ENCODE measurements at places on chromosomes 3 and 15.
A peak's percentile ranks its signal among the peaks of the same experiment; 100 is the strongest.

- DNase-seq, result no peak
These were observed 174.8 kb upstream of the BHLHE40 start for GRCh38 chr3:4804161-4805058.

DNA sequence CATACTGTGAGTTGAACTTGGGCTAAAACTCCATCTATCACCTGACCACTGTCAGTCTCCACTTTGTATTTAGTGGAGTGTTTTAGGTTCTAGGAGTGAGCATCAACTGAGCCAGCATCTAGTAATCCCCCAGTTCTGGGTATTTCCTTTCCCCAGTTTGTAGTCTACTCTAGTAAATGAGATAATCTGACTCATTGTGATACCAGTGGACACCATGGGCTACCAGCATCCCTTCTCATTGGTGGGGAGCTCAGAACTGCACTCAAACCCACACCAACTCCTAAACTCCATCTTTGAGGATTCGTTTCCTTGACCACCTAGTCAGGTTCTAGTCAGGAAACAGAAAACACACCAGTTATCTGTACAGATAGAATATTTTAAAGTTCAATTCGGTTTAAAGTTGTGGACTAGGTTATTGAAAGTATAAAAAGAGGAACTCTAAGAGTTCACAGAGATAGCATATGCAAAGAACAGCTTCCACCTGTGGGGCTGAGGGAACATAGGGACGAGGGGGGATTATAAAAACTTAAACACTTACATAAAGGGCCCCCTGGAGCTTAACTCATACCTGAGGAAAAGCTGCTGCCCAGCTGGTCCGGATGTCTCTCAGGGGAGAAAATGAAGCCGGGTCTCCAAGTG, 36.0 kb downstream of the LEO1 start:
- no peak for DNase-seq

DNA sequence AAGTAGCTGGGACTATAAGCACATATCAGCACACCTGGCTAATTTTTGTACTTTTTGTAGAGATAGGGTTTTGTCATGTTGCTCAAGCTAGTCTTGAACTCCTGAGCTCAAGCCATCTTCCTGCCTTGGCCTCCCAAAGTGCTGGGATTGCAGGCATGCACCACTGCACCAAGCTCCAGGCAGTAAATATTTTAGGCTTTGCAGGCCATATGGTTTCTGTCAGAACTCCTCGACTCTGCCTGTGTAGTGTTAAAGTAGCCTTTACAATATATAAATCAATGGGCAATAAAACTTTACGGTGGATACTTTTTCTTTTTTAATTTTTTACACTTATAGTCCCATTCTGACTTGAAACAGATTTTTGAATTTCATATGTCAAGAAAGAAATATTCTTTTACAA, 41.6 kb downstream of the DAG1 start:
- peak; percentile 74 for DNase-seq

DNA sequence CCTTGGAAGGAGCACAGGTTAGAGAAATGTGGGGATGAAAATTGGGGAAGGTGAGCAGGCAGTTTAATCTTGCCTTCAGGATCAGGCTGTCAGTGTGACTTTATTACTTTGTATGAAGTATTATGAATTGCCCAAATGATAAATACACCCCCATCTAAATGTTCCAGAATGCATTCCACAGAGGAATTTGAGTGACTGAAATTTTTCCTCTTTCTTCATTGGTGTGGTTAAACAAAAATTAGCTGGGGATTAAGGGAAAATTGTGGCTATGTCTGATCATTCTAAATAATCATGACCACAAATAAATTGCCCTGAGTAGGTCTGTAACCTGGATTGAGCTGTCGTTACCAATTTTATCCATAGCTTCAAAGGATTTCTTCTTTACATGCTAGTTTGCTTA, 33.5 kb downstream of the FAM98B start:
- no peak for DNase-seq

GRCh38 chr3:190514413-190515153, 698 bp downstream of the IL1RAP start:
- DNase-seq, result peak; percentile 24

- DNase-seq, result no peak
These were observed 68.2 kb downstream of the DENND4A start for GRCh38 chr15:65723876-65724275.

- no peak for DNase-seq
These were observed 182.8 kb upstream of the TOPAZ1 start for GRCh38 chr3:44058868-44059203.

- DNase-seq, result no peak
These were observed 9.4 kb upstream of the P2RY12 start for GRCh38 chr3:151393941-151394340.

- no peak for DNase-seq
These were observed 28.3 kb downstream of the MELTF start for GRCh38 chr3:197001106-197001971.

- no peak for DNase-seq
These were observed 435.4 kb upstream of the GOLIM4 start for GRCh38 chr3:168531116-168531515.

- no peak for DNase-seq
These were observed 8.2 kb downstream of the SLC6A6 start for GRCh38 chr3:14410503-14411165.

DNA sequence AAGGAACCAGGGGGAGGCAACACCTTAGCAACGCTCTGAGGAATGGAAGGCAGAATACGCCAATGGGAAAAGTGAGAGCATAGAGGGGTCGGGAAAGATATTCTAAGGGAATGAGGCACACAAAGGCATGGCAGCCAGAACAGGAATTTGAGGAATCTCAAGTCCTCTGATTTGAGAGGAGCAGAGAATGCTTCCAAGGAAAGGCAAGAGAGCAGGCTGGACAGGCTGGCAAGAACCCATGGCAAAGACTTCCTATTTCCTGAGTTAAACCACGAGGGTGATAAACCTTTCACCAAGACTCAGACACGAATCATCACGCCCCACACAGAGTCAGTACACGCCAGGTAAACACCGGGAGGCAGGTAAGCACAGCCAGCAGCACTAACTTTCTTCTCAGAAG, 109.8 kb downstream of the IGF2BP2 start:
- DNase-seq, result no peak

GRCh38 chr3:17911986-17912760, 169.7 kb upstream of the TBC1D5 start:
- DNase-seq, result no peak

DNA sequence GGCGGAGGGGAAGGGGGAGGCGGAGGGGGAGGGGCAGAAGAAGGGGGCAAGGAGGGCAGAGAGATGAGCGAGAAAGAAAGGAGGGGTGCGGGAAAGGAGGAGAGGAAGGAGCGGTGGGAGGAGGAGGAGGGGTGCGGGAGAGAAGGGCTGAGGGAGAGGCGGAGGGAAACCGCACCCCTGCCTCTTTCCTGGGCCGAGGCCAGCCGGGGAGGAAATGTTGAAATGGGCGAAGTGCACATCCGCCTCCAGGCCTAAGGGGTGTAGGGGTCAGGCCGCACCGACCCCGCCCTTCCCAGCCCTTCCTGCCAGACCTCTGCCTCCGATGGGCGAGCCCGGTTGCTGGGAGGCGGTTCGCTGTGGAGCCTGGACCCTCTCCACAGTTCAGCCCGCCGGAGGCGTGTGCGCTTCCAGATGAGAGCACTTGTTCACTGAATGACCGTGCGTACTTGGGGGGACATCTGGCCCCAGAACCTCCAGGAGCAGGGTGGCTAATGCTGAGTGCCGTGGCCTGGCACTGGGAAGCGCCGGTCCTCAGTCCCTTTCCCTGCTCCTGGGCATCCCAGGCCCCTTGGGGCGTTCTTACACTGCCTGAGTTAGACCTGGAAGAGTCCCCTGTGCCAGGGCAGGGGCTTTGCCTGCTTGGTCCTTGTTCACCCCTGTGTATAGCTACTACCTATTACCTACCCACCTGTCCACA, 110.3 kb upstream of the KLF13 start:
- DNase-seq, result peak; percentile 58

GRCh38 chr3:30644615-30645014, 38.2 kb downstream of the TGFBR2 start:
- DNase-seq, result no peak

DNA sequence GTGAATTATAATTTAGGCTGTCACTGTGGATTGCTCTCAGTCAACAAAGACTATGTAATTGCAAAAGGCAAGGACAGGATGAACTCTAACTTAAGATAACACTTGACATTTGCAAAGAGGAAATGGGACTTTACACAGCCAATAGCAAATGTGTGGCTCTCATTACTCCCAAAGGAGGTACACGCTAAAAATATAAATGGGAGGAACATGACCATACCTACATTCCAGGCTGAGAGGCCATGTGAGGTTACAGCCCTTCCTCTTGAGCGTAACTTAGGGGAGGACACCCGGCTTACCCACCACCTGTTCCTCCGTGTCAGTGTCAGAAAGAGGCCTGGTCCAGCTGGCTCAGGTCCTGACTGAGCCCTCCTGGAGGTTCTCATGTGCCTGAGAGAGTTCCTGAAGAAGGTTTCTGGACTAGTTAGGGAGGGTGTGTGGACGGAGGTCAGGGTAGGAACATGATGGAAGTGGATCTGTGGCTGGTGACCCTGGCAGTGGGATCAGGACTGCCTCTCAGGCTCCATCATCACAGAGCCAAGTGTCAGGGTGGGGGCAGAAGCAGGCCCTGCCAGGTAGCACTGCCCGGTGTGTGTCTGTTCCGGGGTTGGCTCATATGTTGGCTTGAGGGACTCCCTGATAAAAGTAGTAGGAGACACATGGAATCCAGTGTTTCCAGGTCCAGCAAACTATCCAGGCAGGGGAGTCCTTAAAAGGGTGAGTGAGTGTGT, 7.9 kb downstream of the POPDC2 start:
- no peak for DNase-seq

DNA sequence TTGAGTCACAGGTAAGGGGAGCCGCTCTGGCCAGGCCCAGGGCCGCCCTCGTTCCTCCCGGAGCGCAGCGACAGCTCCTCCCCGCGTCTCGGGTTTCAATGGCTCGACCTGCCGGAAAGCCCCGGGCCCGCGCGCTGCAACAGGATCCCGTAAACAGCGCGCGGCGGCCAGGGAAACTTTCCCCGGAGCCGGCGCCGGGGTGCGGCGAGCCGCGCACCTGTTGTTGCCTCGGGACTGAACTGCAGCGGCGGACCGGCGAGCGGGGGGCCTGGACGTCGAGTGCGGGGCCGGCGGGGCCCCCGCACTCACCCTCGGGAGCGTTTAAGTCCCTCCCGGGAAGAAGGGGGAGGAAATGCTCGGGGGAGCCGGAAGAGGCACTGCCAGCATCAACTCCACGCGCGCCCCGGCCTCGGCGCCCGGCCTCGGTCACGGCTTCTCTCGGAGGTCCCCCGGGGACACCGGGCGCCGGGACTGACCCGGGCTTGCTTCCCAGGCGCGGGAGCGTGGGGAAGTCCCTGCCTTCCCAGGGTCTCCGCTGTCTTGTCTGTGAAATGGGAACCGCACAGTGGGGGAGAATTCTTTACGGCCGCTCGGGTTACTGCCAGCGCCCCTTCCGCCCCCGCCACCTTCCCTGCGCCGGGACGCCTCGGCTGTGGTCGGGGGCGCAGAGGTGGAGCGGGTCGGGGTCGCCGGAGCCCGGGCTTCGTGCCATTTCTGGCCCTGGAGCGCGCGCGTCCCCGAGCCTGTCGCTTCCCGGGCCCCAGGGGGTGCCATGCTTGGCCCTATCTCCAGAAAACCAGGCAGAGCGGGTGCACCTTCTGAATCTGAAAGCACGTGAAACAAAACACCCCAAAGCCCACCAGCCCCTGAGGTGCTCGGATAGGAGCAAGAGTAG, 7.5 kb upstream of the PGPEP1L start:
- DNase-seq, result peak; percentile 81

DNA sequence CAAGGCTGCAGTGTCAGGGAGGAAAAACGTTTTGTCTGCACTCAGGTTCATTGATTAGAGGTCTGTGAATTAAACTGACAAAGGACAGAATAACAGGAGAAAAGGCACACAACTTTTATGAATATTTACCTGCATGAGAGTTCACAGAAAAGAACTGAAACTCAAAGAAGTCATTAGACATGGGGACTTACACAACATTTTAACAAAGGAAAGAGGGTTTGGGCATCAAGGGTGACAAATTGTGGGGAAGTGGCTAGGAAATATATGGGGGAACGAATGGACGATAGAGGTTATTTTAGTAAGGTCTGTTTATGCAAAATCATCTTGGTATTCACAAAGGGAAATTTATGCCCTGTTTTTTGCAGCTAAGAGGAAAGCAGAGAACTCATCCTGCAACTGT, 65.6 kb upstream of the C15orf39 start:
- no peak for DNase-seq

GRCh38 chr3:12318758-12319621, 30.1 kb downstream of the PPARG start:
- DNase-seq, result peak; percentile 36

DNA sequence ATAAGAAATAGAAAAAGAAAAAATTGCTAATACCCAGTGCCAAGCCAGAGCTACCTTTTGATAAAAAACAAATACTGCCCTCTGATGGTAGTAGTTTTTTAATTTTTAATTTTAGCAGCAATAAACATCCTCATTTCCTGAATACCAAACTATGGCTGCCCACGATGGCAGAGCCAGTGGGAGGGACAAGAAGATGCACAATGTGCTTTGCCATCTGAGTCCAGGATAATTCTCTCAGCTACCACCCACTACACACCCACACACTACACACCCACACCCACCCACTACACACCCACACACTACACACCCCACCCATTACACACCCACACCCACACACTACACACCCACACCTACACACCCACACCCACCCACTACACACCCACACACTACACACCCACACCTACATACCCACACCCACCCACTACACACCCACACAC, 17.8 kb downstream of the CEP19 start:
- no peak for DNase-seq

GRCh38 chr15:61063875-61064320, 165.2 kb downstream of the RORA start:
- DNase-seq, result no peak

DNA sequence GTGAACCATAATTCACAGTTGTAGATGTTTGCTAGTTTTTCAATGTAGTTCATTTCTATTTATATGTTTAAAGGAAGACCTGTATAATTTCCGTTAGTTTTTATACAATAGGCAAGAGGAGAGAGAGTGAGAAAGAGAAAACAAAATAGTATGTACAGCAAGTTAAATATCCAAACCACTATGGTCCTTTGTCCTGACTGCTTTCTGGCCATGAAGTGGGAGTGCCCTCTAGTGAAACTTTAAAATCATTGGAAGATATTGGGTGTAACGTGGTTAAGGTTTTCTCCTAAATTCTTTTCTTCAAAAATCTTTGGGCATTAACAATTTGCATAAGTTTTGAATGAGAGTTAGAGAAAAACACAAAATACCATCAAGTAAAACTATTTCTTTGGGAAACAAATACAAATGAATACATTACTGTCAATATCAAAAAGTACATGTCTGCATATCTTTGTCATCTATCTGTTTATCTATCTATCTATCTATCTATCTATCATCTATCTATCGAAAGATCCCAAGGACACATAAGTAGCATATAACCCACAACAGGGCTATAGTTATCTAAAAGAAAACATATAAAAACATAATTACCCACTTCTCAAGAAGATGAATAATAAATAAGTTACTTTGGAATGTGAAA, 534.6 kb upstream of the ATP11B start:
- DNase-seq, result no peak

DNA sequence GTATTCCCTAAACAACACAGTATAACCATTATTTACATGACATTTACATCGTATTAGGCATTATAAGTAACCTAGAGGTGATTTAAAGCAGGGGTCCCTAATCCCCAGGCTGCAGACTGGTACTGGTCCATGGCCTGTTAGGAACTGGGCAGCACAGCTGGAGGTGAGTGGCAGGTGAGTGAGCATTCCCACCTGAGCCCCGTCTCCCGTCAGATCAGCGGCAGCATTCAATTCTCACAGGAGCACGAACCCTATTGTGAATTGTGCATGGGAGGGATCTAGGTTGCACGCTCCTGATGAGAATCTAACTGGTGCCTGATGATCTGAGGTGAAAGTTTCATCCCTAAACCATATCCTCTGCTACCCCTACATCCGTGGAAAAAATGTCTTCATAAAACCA, 138.2 kb downstream of the ATP10A start:
- DNase-seq, result no peak

All from renal pelvis (tissue), 12 donors.